Activated naive CD4-positive, alpha-beta T cell treated with anti-CD3 and anti-CD28 coated beads, Interleukin-2, amount 10 ng/mL, durations not matched to agents 7 days and 5 days (primary cell): ENCODE measurements at places on chromosomes 5 and 9.

- H3K27ac ChIP-seq, result no peak overlapping the region
- peaks cover 4% of the 10 kb centered on the region for H3K4me1 ChIP-seq
- no peaks in the 10 kb centered on the region for H3K36me3 ChIP-seq
- no peak for DNase-seq
Measured at GRCh38 chr5:66862020-66862419, 265.8 kb downstream of the MAST4 start.

- DNase-seq, result no peak
Measured at GRCh38 chr5:113058706-113059226, 82.2 kb downstream of the DCP2 start.

DNA sequence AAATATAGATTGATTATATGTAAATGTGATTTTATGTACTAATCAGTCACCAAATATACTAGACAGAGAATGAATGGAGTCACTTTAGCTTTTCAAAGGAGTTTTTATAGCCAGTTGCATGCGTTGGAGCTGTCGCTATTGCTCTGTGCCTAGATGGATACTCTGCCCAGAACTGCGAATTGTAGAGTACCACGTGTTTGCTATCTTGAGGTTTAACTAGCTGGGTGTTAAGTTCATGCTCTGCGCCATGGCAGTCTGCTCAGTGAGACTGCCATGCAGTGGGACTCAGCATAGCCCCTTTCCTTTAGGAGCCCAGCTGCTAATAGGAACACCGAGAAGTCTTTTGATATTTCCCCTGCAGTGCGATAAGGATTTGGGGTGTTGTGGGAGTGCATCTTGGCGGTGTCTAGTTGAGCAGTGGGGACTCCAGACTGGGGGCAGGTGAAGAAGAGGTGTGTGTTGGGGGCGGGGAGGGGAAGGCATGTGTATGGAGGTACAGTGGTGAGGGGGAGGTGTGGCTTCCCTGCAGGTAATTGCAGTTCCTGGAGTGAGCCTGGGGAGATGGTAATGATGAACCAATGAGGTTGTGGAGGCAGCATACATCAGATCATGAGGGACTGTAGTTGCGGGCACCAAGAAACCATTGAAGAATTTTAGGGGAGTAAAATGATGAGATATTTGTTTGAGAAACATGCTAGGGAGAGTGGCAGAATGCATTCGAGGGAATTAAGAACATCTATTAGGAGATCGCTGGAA, 118.9 kb downstream of the TRIO start:
- peaks cover 6% of the 10 kb centered on the region for H3K4me1 ChIP-seq
- H3K27me3 ChIP-seq, result peaks cover 36% of the 10 kb centered on the region
- H3K36me3 ChIP-seq, result no peaks in the 10 kb centered on the region
- no peak for DNase-seq
- no peak overlapping the region for H3K27ac ChIP-seq

GRCh38 chr5:81256766-81257165, 23.6 kb downstream of the CKMT2 start:
- H3K36me3 ChIP-seq, result peaks cover 7% of the 10 kb centered on the region
- H3K27me3 ChIP-seq, result no peaks in the 10 kb centered on the region
- no peaks in the 10 kb centered on the region for H3K4me1 ChIP-seq
- DNase-seq, result no peak

DNA sequence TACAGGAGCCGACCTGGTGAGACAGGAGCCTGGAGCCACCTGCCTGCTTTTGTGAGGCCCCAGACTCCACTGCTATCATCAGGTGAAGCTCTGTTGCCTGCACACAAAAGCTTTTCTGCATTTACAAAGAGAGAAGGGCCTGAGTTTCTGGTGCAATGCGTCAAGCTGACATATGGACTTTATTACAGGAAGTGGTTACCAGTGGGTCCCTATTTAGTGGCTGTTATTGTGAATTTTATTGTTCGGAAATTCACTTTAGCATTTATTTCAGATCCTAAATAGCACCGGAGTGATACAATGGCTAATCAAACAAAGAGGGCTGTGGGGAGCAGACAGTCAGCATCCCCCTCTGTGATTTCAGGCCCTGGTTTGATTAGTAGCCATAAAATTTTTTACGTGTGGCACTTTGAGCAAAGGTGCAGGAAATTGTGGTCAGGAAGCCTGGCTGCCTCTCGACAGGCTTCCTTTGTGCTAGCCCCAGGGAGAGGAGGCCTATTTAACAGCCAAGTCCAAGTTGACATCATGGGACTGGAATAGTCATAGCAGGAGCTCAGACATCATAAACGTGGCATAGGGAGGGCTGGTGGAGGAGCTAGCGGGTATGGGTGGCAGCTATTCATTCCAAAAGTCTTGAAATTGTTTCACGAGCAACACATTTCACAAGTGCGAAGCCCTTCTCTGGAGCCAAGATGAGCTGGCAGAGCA, 8.4 kb downstream of the TGFBI start:
- H3K27me3 ChIP-seq, result no peaks in the 10 kb centered on the region
- no peak overlapping the region for H3K4me3 ChIP-seq
- peak; percentile 38 for DNase-seq
- H3K36me3 ChIP-seq, result no peaks in the 10 kb centered on the region
- peak overlapping the region; percentile 71 for H3K27ac ChIP-seq
